GDM1 (cell line): ENCODE measurements at places on chromosomes 12 and 14.

- no peak for DNase-seq
Measured at GRCh38 chr14:36423430-36423829, 96.6 kb downstream of the NKX2-1 start.

- DNase-seq = no peak
Measured at GRCh38 chr14:92122761-92123160, 992 bp downstream of the CPSF2 start.

GRCh38 chr12:112905451-112906089 lies 1.2 kb upstream of the OAS1 start:
- DNase-seq = no peak

GRCh38 chr14:22660654-22661053 lies 16.5 kb upstream of the OR6J1 start:
- no peak for DNase-seq

DNA sequence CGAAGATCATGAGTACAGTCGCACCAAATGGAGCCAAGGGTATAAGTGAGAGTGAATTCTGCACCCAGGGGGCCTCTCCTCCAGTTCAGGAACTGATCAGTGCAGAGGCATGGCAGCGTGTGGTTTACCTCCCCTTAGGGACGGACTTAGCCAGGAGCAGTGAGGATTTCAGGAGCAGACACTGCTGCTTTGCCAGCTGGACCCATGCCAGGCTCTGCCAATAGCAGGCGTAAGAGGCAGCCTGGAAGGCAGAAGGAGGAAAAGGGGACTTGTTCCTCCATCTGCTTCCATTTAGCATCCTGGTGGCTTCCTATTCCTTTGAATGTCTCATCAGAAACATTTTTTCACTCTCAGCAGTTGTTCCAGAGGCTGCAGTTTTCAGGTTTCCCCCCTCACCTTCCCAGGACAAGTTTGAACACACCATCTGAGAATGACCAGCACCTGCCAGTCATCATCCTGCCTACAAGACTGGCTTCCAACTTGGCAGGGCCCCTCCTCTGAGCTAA lies 137.0 kb upstream of the LMNTD1 start:
- no peak for DNase-seq

GRCh38 chr12:42589465-42590329 lies at the start of gene PRICKLE1:
TSS of gene PRICKLE1 (minus strand) at chr12:42589746. CDS start at chr12:42472516, 117,230 bp downstream.
- no peak for DNase-seq

- DNase-seq = no peak
Measured at GRCh38 chr14:105879503-105879866, 353.1 kb downstream of the TMEM121 start.

DNA sequence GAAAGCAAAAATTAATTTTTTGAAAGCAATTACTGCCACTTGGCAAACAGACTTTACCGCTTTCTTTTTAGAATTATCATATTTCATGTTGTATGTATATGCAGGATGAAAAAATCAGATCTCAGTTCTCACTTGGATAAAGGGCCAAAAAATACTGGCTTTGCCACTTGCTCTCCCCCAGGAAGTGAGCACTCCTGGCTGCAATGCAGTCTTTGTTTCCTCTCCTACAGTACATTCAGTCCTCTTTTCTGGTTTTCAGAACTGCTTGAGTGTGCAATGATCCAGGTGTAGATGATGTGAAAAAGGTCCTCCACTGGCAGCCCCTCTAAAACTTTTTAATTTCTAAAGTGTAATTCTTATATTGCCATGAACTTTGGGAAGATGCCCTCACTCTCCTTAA lies 183.4 kb downstream of the SLC25A21 start:
- DNase-seq = no peak

DNA sequence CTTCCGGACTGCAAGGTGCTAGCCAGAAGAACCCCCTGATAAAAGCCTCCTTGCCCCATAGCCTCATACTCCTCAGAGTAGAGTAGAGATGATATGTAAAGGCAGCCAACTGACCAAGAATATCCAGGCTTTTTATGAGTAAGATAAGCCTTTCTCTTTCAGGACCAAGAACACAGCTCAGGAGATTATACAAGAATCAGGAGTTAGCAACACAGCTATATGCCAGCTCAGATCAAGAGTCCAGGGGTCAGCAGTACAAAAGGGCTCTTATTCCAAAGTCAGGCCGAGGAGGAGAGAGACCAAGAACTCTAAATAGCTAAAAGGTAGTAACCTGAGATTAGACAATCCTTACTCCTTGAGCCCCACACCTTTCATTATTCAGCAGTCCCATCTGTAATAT lies 135.3 kb downstream of the BTG1 start:
- DNase-seq = no peak

DNA sequence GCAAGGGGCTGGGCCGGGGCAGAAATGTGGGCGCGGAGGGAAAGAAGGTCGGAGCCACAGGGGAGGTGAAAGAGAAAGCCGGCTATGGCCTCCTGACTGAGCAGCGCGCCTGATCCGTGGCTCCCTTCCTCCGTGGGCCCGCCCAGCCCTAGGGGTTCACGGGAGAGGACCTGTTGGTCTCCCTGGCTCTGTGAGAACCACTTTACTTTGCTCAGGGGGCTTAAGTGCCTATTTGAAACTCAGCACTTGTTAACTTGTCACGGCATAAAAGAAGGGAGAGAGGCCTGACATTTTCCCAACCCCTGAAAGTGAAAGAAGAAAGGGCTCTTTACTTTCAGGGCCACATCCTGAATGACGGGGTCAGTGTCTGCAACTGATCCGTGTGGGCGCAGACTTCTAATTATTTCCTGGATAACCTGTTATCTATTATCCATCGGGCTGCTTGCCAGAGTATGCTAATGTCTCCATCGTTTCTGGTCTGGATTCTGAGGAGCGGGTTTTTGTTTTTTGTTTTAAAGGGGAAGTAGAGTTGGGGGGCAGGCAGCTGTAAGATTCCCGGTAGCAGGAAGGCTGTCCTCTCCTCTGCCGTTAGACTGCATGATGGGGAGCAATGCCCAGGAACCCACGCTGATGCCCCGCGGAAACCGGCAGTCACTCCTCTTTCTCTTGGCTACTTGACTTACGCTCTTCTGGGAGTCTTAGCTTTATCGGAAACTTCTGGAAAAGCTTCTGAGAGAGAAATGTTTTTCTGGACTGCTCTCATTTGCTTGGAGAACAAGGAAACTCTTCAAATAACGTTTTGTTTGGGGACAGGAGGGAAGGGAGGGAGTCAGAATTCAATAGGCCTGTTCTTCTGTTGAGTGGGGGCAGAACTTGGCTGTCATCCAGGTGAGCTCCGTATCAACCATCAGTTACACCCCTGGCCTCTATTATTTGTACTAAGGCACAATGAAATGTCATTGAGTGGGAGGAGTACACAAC lies 127.7 kb upstream of the MAX start:
- no peak for DNase-seq

DNA sequence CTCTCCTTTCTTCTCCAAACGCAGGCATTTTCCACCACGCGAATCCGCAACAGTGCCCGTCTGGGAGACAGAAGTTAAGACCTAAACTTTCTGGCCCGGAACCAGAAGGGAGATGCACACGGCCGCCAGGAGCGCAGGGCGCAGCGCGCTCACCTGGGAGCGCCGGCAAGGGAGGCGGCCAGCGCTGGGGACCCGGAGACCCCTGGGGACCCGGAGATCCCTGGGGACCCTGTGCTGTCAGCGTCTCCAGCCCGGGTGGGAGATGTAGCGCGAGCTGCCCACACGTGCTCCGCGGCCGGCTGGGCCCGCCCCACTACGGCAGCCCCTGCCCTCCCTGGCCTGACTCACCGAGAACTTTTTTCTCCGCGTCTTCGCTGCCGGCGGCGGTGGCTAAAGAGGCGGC lies 620 bp downstream of the YBX3 start:
- no peak for DNase-seq

- no peak for DNase-seq
Measured at GRCh38 chr12:45279931-45280830, 64.3 kb downstream of the ANO6 start.

DNA sequence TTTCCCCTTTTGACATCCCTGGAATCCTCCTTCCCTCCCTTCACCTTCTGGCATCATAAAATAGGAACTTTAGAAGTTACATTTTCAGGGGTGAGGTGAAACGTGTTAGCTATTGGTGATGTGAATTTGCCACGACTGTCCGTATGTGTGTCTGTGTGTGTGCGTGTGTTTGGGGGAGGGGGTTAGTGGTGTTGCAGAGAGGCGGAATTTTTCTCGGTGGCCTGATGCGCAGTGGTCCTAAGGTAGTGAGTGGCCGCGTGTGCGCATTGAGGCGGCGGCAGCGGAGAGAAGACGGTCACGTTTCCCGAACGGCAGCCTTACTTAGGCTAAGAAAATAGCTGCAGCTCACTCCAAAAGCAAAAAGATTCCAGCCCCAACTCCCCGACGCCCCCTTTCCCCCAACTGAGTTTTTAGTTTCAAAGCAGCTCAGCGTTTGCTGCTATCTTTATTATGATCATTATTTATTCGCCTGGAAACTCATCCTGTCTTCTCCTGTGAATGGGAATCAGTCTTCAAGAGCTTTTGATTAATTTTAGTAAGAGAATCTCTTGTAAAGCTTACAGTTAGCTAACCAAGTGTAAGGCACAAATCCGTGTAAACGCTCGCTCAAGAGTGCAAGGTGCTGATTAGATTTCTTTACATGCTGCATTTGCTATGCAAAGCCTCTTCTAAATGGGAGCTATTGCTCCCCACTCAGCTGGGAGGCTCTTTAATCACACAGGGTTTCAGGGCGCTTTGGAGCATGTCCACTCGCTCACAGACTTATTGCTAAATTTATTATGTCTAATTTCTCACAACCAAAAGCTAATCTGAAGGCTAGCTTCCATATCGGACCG lies 4.7 kb downstream of the FLRT2 start:
- no peak for DNase-seq

GRCh38 chr14:69873877-69874780 lies 5.1 kb upstream of the SMOC1 start:
- no peak for DNase-seq

DNA sequence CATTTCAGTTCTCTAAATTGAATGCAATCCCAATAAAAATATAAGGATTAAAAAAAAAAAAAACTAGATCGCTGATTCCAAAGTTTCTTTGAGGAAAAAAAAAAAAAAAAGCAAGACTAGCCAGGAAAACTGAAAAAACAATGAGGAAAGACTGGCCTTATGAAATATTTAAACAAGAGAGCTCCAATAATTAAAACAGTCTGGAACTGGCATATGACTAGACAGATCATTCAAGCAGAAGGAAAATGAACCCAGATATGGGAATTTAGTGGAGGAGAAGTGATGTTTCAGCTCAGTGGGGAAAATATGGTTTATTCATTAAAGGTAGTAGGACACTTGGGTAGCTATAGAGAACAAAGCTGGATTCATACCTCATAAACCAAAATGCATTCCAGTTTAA lies 42.0 kb upstream of the TBC1D15 start:
- no peak for DNase-seq

GRCh38 chr12:127262615-127263014 lies 1004.4 kb upstream of the TMEM132C start:
- DNase-seq = no peak

DNA sequence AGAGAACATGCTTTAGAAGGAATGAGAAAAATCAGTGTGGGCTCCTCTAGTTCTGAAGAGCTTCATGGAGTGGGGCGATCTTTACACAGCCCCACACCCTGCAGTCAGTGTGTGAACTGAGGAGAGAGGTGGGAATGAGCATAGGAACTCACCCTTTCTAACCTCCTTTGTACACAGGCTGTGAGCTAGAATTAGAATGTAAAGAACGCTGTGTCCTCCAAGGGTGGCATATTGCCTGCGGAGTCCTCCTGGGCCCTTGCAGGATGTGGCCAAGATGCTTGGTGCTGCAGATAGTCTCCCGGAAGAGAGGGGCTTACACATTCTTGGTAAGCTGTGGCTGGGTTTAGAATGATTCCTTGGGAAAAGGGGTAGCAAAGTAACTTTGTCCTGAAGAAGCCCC lies 43.9 kb downstream of the NINJ2 start:
- no peak for DNase-seq

DNA sequence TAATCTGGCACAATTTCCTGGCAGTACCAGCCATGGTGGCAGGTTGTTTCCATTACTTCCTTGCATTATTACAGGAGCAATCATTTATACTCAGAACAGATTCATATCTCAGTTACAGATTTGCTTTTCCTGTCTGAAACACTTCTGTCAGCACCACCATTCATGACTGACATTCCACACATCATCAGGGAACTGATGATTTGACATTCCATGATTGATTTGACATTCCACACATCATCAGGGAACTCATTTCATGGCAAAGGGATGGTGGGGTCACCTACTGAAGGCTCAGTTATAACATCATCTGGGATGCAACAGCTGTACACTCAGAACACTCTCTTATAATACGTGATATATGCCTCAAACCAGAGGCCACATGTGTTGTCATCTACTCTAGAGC lies 30.9 kb upstream of the RERGL start:
- DNase-seq = no peak

DNA sequence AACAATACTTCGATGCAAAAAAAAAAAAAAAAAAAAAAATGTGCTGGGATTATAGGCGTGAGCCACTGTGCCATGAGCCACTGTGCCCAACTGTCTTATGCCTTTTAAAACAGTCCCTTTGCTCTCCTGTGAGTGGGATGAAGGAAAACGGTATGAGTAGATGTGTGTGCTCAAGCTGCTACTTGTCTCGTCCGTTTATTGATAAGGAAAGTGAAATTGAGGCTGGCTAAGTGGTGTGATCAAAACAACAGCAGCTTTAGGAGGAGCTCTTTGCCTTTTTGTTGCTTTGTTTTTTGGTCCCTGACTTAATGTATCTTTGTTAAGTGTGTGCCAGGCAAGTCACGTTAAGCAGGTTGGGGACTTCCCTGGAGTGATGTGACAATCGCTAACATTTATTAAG lies 275.9 kb downstream of the TMEM132C start:
- DNase-seq = no peak

- no peak for DNase-seq
Measured at GRCh38 chr12:50538182-50538581, 33.4 kb downstream of the DIP2B start.

DNA sequence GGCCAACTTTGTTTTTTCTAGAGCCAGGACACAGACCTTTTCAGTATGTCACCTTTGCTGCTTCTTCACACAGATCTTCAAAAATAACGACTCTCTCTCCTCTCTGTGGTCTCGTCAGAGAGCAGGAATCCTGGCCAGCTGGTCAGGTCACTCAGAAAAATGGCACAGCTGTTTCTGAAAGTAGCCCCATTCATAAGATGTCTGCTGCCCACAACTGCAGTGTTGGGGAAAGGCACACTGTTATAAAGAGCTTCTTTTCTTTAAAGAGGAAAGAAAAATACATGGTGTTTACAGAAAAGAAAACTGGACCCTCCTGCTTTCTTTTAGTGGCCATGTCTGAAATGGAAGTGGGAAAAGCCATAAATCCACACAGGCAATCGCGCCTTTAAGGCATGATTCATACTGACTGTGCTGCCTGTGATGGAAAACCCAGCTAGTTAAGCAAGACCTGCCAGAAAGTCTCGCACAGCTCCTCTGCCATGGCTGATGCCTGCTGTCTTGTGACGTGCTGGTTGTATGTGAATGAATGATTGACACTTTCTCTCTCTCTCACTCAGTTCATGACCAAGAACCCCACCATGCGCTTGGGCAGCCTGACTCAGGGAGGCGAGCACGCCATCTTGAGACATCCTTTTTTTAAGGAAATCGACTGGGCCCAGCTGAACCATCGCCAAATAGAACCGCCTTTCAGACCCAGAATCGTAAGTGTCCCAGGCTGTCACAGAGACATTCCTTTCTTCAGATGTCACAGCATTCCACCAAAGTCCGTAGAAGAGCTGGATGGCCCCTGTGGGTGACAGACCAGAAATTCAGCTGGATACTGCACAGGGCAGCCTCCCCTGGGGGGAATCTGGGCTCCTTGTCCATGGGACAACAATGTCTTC lies 147.9 kb upstream of the HIF1A start:
- DNase-seq = no peak
